ENCODE measurements at places on chromosomes 16 and 17.
A peak's percentile ranks its signal among the peaks of the same experiment; 100 is the strongest.

DNA sequence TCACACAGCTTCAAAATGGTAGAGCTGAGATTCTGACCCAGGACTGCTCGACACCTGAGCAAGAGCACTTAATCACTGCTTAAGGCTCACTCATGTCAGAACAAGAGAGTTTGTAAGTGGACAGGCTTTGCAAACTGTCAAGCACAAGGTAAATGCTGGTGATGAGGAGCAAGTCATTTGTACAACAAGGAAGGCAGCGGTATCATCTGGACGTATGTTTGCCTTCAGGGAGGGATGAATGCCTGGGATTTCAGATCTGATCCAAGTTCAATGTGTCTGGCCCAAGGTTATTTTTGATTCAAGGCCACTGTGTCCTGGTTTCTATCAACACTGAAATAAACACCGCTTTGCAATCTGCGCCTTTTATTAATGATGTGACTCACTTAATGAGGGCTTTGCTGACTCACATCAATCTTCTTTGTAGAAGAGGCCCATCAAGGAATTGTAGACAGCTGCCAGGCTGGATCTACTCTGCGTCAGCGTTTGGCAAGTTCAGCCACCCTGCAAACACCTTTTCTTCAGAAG is 174.4 kb upstream of the HS3ST3A1 start:
- no peak for DNase-seq

GRCh38 chr17:39763051-39763820 is 25.5 kb downstream of the GRB7 start:
- no peak for DNase-seq

GRCh38 chr16:87690911-87691685 is 74.7 kb downstream of the KLHDC4 start:
- no peak for DNase-seq

GRCh38 chr17:27536781-27537180 is 80.5 kb downstream of the KSR1 start:
- no peak for DNase-seq

GRCh38 chr16:88613911-88614817 is 24.2 kb upstream of the IL17C start:
- DNase-seq = no peak

- DNase-seq = peak; percentile 62
These were observed 486.1 kb upstream of the SALL1 start for GRCh38 chr16:51636920-51637769.

- no peak for DNase-seq
These were observed 800.0 kb downstream of the KCNJ18 start for GRCh38 chr17:22492331-22492730.

DNA sequence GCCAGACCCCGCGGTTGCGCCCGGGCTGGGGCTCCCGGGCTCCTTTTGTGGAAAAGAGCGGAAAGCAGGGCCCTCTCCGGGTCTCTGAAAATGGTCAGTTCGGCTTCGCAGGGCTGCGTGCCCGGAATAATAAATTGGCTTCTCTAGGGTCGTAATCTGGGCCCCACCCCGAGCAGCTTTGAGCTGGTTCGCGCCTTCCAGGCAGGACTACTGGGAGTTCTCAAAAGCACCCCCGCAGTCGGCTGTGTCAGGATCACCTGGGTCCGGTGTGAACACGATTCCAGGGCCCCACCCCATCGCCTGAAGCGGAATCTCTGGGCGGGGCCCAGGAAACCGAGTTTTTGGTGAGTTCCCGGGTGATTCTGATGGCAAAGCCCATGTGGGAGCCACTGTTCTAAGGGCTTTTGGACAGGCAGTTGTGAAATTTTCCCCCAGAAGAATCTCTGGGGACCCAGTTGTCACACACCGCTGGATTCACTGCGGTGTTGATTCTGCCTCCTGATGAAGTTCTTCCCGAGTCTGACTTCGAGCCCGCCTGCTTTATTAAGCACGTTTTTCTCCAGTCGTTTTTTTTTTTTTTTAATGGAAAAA is 77.0 kb downstream of the MRC2 start:
- no peak for DNase-seq

DNA sequence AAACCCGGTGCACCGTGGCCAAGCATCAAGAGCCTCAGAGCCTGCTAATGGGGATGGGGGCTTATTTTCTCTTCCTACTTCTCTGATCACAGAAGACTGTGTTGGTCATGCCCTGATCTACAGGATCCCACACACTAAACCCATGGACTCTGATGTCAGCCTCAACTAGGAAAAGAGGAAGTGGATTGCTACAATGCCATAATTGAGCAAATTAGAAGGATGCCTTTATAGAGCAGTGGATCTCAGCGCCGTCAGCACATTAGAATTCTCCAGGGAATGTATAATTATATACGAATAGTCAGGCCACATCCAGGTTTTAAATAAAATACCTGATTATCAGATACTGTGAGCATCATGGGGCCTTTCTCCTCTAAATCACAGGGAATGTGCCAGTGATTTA is 64.8 kb downstream of the VAT1L start:
- DNase-seq = no peak

DNA sequence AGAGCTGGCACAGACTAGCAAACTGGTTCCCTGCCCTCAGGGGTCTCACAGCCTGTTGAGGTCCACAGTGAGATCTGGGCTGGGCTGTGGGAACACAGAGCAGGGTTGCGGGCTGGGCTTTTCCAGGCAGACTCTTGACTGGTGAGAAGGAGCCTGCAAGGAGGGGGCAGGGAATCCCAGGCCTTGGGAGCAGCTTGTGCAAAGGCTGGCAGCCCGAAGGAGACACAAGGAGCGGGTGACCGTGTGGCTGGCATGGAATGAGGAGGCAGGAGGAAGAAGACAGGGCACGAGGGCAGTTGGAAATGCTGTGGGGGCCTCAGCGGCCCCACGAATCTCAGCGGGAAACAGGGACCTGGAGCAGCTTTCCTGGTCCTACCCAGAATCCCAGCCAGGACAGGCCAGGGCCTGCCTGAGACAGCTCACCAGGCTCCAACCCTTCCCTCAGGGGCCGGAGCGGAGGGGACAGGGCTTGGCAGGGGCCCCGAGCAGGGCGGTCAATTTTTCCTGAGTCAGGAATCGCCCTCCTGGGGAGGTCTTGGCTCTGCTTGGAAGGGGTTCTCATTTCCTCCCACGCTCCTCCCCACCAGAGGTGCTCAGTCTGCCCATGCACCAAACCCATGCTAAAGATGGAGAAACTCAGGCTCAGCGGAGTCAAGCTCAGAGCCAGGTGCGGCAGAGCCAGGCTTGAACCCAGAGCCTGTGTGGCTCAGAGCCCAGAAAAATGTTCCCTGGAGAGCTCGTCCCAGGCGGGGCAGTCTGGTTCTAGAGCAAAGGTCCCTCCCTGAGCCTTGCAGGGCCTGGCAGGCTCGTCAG is 9.2 kb upstream of the SNN start:
- no peak for DNase-seq

DNA sequence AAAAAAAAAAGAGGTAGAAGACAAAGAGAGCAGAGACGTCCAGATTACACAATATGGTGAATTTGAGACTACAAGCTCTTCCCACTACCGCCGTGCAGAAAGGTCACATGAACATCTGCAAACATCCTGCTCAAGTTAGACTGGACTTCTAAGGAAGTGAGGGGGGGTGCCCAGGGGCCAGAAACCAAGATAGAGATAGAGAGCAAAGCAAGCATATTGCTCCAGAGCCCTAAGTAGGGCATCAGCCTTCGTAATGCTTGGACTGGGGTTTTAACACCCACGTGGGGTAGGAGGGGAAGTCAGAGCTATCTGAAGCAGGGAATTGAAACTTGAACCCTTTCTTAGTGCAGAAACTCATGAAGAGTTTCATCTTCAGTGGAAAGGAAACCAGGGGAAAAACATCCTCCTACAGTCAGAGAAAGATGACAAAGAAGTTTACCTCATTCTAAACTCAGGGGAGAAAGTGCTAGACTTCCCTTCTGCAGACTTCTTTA is 8.7 kb downstream of the CLEC19A start:
- DNase-seq = no peak

GRCh38 chr17:9537177-9537776 is 38.3 kb downstream of the STX8 start:
- no peak for DNase-seq

- DNase-seq = no peak
These were observed 622.3 kb downstream of the TMEM114 start for GRCh38 chr16:7967996-7968509.

- DNase-seq = no peak
These were observed 18.7 kb downstream of the CD300A start for GRCh38 chr17:74485022-74485743.

GRCh38 chr16:2470603-2471015 is 488 bp upstream of the NTN3 start:
- DNase-seq = no peak

- DNase-seq = no peak
These were observed 900 bp downstream of the HAP1 start for GRCh38 chr17:41733348-41734138.

DNA sequence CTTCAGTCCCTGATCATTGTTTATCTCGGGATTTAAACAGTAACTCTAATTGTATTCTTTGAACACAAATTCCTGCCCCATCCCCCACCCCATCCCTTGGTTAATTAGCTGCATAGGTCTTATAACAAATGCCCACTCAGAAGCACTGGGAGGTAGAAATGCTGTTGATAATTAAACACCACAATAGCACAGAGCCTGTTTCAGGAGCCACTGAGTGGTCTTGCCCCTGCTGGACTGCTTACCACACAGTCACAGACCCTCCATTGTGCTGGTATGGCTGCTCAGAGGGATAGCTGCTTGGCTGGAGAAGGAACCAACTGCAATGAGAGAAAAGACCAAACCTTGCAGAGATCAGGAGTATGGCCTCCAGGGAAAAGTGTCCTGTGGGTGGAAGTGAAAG is 214.1 kb downstream of the ANKFN1 start:
- no peak for DNase-seq

DNA sequence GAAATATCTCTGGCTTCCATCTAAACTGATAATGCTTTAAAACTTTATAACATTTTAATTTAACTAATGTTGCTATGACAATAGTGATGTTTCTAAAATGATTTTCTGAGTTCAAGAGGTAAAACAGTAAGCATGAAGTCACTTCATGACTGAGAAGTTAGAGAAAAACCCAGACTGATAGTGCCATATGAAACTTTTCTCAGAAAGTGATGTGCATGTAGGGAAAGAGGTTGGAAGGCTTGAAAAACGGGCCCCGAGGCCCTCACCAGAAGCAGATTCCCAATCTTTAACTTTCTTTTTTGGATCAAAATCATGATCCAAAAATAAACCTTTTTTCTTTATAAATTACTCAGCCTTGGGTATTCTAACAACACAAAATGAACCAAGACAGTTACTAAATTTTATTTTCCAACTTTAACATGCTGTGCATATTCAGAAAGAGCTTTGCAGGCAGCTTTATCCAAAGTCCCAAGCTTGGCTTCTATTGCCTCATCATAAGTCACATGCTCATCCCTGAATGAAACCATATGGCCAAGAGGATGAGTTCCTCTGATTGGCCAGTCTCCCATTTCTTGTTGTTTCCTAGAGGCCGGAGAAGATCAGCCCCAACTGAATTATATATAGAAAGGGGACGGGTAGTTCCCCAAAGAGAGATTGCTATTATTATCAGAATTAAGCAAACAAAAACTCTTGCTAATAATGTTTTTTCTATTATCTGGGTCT is 357.6 kb upstream of the SALL1 start:
- no peak for DNase-seq

DNA sequence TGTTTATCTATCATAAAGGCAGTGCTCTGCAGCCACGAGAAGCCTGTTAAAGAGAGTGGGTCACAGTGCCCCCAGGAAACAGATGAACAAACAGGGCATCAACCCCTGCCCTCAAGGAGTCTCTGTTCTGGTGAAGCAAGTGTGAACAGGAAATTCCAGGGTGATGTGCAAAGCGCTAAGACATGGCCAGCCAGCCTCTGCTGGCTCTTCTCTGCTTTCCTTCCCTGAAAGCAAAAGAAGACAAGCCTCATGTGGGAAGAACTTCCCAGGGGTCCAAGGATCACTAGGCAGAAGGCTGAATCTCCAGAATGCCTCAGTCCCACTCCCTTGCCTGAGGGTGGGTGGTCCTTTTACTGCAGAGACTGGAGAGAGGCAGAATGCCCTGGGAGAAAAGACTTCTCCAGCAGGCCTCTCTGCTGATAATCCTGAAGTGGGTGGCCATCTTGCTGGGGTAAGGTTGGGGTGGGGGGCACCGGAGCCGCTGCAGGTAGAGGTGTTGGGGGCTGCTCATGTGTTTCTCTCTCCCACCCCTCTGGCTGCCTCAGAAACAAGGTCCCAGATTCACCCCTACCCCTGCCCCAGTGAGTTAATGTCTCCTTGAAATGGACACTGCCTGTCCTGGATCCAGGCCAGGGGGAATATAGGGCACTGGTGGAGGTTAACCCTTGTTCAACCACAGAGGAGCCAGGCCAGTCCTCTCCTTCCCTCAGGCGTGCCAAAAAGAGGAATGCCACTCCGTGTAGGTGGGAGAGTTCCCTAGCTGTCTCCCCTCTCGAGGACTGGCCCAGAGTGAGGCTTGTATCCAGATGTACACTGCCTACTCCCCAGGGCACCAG is 2.4 kb downstream of the ANKRD13B start:
- DNase-seq = no peak

- no peak for DNase-seq
These were observed 160.3 kb downstream of the PCTP start for GRCh38 chr17:55911186-55911585.

DNA sequence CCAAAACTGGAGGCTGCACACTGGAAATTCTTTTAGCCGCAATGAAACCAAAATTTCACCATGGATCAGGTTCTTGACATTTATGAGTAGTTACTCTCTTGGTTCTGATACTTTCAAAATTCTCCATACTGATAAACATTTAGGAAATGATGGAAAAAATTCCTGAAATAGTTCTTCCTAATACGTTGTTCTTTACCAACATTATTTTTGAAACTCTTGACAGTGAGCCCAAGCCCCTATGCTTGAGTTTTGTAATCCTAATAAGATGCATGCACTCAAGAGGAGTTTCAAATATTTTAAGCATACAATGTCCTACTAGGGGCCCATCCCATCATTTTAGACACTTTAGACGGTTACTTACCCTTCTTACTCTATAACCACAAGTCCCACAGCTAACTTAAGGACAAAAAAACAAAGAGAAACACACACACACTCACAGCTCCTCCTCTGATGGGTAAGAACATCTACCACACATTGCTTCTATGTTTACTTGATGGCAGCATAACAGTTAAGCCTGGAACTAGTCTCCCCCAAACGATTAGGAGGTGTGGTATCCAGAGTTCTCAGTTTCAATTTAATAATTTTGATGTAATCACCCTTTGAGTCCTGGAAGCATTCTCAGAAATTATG is 3.7 kb downstream of the VEZF1 start:
- DNase-seq = no peak

DNA sequence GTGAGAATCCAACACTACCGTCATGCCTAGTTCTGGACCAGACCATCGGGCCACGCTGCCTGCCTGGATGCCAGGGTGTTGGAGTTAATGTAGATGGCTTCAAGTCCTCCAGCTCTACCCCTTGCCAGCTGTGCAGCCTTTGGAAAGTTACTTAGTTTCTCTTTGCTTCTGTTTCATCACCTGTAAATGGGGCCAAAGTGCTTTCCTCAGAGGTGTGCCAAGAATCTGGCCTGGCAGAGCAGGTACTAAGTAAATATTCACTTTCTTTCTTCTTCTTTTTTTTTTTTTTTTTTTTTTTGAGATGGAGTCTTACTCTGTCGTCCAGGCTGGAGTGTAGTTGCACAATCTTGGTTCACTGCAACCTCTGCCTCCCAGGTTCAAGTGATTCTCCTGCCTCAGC is 159.5 kb upstream of the RPL38 start:
- no peak for DNase-seq

GRCh38 chr16:17053536-17054160 is 417.1 kb downstream of the XYLT1 start:
- DNase-seq = no peak

All from T1000 (cell line).